ENCODE measurements at places on chromosomes 11 and 22. TPM values are rescaled to one million over a fixed set of nuclear protein-coding genes. Genes with fewer than 3 reads are reported as not detected.

Gene OR5W2
- total RNA-seq, result not detected

Gene HBB
- total RNA-seq, result not detected

Gene KRTAP5-1
- total RNA-seq, result not detected

Gene MYH9
- 188 TPM for total RNA-seq

Gene MMP12
- 0.04 TPM for total RNA-seq

Gene APLNR
- 0.04 TPM for total RNA-seq

Gene DEPDC7
- 7.0 TPM for total RNA-seq

Gene APLP2
- 184 TPM for total RNA-seq

Gene ASRGL1
- 9.9 TPM for total RNA-seq

Gene NUP98
- total RNA-seq, result 78.7 TPM

Gene FOXRED2
- 10.1 TPM for total RNA-seq

Gene LMNTD2
- total RNA-seq, result 2.4 TPM

Gene MEI1
- total RNA-seq, result not detected

Gene UNC93B1
- 65.3 TPM for total RNA-seq

Gene C22orf42
- not detected for total RNA-seq

Gene H19
- total RNA-seq, result 10.4 TPM

Gene TPBGL
- total RNA-seq, result 0.18 TPM

Gene CABP4
- not detected for total RNA-seq

Gene CBLIF
- not detected for total RNA-seq

Gene KCNJ5
- total RNA-seq, result not detected

Gene SLC25A18
- total RNA-seq, result 0.82 TPM

Gene OR52E8
- not detected for total RNA-seq

Gene KCNK4
- total RNA-seq, result not detected

Gene OR4X2
- not detected for total RNA-seq

Gene TIGD3
- total RNA-seq, result 1.2 TPM

Gene TMA7B
- not detected for total RNA-seq

Gene ABTB2
- total RNA-seq, result 44.8 TPM

Gene PTPRCAP
- total RNA-seq, result 0.34 TPM

Gene TMEM223
- total RNA-seq, result 24.7 TPM

Gene RBM7
- 33.9 TPM for total RNA-seq
